Muscle of leg (tissue), 16 donors: ENCODE measurements at places on chromosomes 4 and X. TPM values are rescaled to one million over a fixed set of nuclear protein-coding genes. Genes with fewer than 3 reads are reported as not detected.

DNA sequence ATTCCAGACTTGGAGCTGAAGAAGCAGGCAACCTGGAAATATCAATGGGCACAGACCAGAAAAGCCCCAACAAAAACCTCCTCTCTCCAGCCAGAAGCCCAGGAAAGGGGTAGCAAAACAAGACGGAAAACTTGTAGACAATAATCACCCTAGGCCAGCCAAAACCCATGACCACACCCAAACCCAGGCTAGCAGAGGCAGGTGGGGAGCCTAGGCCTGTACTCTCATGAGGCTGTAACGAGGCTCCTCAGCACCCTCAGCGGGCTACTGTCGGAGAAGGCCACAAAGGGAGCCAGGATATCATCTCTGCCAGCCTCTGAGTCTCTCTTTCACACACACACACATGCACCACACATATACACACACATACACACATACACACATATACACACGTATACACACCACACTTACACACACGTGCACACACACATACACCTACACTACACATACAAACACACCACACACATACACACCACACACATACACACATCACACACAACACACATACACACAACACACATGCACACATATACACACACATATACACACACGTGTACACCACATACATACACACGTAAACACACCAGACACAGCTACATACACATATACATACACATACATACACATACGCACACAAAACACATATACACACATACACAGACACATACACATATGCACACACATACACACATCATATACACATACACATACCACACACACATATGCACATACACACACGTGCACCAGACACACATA is 90.6 kb downstream of the FHDC1 start:
- no peak overlapping the region for H3K4me3 ChIP-seq
- no peak for DNase-seq
- H3K27me3 ChIP-seq: peaks cover 2% of the 10 kb centered on the region

DNA sequence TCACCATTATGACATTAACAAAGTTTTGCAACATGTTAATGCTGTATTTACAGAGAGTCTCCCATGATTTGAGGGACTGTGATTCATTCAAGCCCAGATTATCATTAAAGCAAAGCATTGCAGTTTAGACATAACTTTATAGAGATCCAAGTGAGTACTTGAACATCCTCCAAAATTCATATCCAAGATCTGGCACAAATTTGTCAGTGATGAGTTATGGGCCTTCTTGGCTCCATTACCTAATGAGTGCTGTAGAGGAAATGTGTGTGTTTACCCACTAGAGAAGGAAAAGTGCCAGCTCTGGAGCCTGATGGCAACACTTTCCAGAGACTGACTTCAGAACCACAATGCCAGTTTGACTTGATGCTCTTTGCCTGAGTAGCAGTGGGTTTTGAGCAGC is 432.3 kb downstream of the GALNTL6 start:
- no peak overlapping the region for H3K4me3 ChIP-seq
- H3K36me3 ChIP-seq: no peaks in the 10 kb centered on the region
- H3K27ac ChIP-seq: no peak overlapping the region
- DNase-seq: peak; percentile 7
- H3K4me1 ChIP-seq: no peaks in the 10 kb centered on the region
- no peaks in the 10 kb centered on the region for H3K27me3 ChIP-seq

GRCh38 chr4:29541757-29542156 is 1178.4 kb upstream of the PCDH7 start:
- no peaks in the 10 kb centered on the region for H3K4me1 ChIP-seq
- H3K27ac ChIP-seq: no peak overlapping the region
- H3K36me3 ChIP-seq: no peaks in the 10 kb centered on the region
- no peak for DNase-seq
- no peak overlapping the region for H3K4me3 ChIP-seq
- no peaks in the 10 kb centered on the region for H3K27me3 ChIP-seq

DNA sequence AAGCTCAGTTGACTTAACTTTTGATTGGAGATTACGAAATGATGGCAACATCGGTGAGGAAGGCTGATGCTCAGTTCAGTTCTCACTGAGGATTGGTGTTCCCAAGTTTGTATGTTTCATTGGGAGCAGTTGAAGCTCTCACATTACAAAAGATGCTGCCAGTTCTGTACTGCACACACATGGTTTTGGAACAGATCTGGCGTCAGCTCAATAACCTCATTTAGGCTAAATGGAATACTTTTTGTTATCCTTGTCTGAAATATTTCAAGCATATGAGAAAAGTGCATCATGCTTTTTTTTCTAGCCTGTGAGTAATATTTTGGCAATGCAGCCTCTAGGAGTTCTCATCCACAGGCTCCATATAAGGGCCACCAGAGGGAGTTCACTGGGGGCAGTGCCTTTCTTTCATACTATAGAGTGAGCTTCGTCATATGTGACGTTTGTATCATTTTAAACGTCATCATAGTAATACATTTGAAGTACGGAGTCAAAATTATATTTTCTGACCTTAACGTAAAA is 4.1 kb downstream of the ENPEP start:
- no peaks in the 10 kb centered on the region for H3K36me3 ChIP-seq
- peak; percentile 94 for DNase-seq
- no peak overlapping the region for H3K4me3 ChIP-seq

The FGF16 gene
- 2.3 TPM for total RNA-seq

The USP17L30 gene
- total RNA-seq: not detected

DNA sequence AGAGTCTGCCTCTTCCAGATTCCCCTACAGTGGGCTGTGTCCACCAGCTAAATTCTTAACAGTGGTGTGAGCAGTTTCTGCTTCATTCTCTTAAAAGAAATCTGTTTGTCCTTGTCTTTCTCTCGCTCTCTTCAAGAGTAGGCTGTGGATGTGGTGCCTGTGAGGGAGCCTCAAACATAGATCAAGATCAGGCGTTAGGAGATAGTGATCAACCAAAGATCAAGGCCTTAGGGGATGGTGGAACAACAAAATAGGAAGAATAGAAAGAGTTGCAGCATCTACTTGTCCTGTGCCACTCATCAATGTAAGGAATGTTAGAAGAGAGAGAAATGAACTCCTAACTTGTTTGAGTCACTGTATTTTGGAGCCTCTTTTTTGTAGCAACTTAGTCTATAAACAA is 144.2 kb downstream of the AASDH start:
- no peak overlapping the region for H3K4me3 ChIP-seq
- no peaks in the 10 kb centered on the region for H3K27me3 ChIP-seq
- no peaks in the 10 kb centered on the region for H3K4me1 ChIP-seq
- no peak for DNase-seq

- peak overlapping the region; percentile 51 for H3K4me3 ChIP-seq
Measured at GRCh38 chr4:180057891-180058671, 2185.1 kb upstream of the TENM3 start.
